ENCODE measurements at places on chromosomes 4 and X.

GRCh38 chr4:99617374-99617773 is 40.3 kb downstream of the C4orf54 start:
- DNase-seq, result no peak

GRCh38 chr4:9979101-9979701 is 42.1 kb downstream of the SLC2A9 start:
- DNase-seq, result no peak

DNA sequence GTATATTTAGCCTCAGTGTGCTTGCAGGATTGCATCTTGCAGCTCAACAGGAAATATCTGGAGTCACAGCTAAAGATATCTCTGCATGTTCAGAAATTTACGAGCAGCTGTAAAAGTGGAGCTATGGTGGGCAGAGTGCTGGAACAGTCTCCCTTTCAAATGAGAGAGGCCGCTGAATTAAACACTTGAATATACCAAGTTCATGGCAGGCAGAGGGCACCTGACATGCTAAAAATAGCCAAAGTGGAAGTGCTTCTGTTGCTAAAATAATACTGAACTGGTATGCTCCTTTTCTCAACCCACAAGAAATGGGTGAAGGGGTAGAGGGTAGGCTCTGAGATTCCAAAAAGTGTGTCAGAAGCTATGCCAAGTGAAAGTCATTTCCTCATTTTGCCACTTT is 98.1 kb downstream of the MGST2 start:
- no peak for DNase-seq

DNA sequence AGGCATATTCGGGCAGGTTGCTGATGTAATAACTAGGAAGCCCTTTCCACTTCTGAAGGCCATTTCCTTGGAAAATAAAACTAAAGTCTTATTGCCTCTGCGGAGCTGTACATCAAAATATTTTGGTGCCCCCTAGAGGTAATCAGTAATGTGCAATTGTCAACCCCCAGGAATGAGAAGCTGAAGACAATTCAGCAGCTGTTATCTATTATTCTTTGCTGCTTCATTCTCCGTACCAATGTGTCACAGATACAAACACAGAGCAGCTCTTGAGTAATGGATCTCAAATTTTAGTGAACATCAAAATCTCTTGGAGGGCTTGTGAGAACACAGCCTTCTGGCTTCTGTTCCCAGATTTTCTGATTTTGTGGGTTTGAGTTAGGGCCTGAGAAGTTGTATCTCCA is 3.5 kb upstream of the SLIT2 start:
- DNase-seq, result no peak

DNA sequence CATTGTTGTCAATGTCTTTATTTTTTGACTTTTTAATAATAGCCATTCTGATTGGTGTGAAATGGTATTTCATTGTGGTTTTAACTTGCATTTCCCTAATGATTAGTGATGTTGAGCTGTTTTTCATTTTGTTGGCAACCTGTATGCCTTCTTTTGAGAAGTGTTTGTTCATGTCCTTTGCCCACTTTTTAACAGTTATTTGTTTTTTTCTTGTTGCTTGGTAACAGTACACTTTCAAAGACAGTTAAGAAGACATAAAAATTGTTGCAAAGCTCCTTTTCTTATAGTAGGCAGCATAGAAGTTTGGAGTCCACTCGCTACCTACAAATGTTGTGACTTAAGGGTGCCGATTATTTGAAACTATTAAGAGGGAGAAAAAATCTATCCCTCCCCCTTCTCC is 48.7 kb upstream of the SLC7A11 start:
- no peak for DNase-seq

- DNase-seq, result no peak
Measured at GRCh38 chrX:47296766-47297365, 64.1 kb downstream of the USP11 start.

- no peak for DNase-seq
Measured at GRCh38 chr4:141026900-141027299, 106.4 kb downstream of the RNF150 start.

DNA sequence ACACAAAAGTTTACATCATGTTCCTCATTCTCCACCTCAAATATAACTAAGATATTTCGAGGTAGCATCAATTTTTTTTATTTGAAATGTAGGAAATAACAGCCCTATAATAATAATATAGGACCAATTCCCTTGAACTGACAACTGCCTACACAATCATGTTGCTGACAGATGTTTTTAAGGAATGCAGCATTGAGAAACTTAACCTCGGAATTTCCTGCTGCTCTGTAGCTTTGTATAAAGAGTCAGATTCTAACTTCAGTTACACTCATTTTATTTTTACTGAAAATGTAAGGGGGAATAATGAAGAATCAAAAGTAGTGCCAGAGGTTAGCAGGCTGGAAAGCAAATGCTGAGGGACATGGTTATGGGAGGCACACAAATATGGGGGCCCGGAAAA is 235.8 kb downstream of the RBMX2 start:
- DNase-seq, result no peak

DNA sequence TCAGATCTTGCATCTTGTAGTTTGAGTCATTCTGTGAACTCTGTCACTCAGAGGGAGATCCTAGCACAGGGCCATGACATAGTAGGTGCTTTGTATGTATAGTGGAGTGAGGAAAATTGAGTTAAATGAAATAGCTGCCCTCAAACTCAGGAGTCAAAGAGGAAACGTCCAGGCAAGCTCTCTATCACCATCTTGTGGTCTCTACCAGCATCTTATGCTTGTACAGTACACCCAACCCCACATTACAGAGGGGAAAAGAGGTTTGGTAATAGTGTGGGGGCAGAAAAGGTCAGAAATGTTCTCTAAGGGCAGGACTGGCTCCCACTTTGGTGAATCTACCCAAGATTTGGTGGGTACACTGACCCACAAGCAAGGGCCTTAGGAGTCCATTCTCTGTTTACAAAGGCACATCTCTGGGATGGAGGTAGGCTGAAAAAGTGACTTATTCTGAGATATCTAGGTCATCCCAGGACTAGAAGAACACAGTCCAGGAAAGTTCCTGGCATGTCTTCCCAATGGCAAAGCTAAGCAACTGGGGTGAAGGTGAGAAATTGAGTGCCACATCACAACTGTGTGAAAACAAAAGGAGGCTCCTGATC is 131.8 kb downstream of the OR13H1 start:
- DNase-seq, result no peak

DNA sequence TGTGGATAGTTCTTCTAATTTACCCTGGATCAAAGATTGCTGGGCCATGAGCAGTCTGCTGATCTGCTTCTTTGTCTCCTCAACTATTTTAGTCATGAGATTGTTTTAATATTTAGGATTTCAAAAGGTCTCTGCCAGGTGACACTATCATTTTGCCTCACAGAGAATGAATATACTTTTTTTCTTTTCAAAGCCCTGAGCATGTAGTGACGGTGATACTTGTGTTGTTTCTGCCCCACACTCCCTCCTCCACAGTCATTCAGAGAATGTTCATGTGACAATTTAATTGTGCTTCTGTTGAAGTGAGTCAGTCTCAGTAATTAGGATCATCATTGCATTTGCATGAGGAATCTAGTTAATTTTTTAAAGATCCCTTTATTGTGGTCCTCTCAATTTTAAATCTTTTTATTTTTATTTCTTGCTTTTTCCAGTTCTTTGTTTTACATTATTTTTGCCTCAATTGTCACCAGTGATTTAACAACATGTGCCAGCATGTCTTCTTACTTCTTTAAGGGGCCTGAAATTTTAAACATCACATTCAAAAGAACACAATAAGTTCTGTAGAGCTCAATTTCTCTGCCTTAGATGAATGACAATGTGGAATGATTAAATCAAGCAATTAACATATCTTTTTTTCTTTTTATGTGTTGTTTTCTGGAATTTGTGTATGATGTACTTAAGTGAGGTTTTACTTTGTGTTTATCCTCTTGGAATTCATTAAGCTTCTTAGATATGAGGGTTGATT is 12.3 kb downstream of the MMRN1 start:
- DNase-seq, result no peak

- no peak for DNase-seq
Measured at GRCh38 chr4:47075262-47075661, 43.9 kb downstream of the GABRB1 start.

GRCh38 chr4:186144946-186145569 is 40.6 kb downstream of the FAM149A start:
- DNase-seq, result no peak

All from stimulated activated CD8-positive, alpha-beta memory T cell treated with anti-CD3 and anti-CD28 coated beads, Interleukin-15, amount 100 ng/mL, for 24 hours (primary cell).